ENCODE measurements at places on chromosomes 3 and 15.

DNA sequence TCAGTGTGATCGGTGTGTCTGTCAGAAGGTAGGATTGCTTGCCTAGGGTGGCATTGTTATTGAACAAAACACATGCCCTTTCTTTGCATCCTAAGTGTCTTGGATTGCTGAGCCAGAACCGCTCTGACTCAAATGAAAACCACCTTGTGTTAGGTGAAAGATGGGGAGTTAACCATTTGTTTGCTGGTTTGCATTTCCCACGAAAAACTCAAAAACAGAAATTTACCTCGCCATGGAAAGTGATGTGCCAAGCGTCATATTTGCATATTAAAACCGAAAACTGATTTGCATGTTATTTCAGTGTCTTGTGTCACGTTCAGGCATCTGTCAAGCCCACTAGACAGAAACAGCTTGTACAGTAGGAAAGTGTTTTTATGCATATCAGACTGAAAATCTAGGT, 474.6 kb upstream of the TPRG1 start:
- no peak for DNase-seq

DNA sequence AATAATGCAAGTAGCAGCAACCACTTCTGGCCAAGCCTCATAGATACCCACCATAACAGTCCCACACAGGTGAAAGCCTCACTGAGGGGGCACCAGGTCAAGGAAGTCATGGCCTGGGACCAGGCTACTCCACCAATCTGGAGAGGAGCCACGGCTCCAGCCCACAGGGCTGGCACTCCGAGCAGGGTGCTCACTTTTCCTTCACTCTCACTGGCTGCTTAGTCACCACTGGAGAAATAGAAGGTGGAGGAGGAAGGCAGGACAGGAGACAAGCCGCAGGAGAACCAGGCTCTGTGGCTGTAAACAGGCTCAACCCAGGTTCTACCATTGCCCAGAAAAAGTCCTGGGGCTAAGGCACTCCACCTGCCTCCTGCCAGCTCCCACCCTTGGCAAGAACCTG, 1.2 kb downstream of the USP19 start:
- no peak for DNase-seq

- no peak for DNase-seq
Observed at GRCh38 chr3:10532939-10533736, 27.8 kb upstream of the ATP2B2 start.

GRCh38 chr3:5212628-5213573, 25.4 kb downstream of the EDEM1 start:
- DNase-seq, result no peak

DNA sequence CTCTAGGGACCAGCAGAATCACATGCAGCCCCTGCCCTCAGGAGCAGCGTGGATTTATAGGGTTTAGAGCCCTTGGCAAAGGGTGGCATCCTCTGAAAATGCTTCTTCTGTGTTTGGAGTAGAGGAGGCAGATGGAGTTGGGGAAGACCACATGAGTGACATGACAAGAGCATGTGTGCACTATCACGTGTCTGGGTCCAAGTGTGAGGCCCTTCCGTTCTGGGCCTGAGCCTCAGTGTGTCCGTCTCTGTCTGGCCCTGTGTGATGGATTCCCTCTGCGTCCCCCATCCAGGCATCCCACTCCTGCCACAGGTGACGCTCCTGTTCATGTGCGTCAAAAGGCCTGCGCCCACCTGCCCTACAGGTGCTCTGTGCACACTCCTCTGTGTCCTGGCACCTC, 30.1 kb downstream of the FGD5 start:
- no peak for DNase-seq
